Ovary (tissue), 10 donors: ENCODE measurements at places on chromosomes 7 and 10. TPM values are rescaled to one million over a fixed set of nuclear protein-coding genes. Genes with fewer than 3 reads are reported as not detected.

The AKR1C3 gene
- 10.7 TPM for total RNA-seq

The ITGB8 gene
- 34.3 TPM for total RNA-seq

The NEUROG3 gene
- total RNA-seq, result not detected

The GIMAP7 gene
- total RNA-seq, result 2.3 TPM

The GRID2IP gene
- 0.40 TPM for total RNA-seq

The NME8 gene
- total RNA-seq, result not detected

The FGL2 gene
- total RNA-seq, result 11.9 TPM

The OPN4 gene
- total RNA-seq, result not detected

The CRTAC1 gene
- 2.6 TPM for total RNA-seq

The PRSS37 gene
- not detected for total RNA-seq

The TMEM229A gene
- not detected for total RNA-seq

- no peak for DNase-seq
These were observed 219.7 kb upstream of the ZMIZ1 start for GRCh38 chr10:78849115-78849514.

GRCh38 chr10:87921931-87922688, 58.7 kb downstream of the PTEN start:
- no peak for DNase-seq

- no peak for DNase-seq
These were observed 15.4 kb upstream of the MEST start for GRCh38 chr7:130476297-130477150.

DNA sequence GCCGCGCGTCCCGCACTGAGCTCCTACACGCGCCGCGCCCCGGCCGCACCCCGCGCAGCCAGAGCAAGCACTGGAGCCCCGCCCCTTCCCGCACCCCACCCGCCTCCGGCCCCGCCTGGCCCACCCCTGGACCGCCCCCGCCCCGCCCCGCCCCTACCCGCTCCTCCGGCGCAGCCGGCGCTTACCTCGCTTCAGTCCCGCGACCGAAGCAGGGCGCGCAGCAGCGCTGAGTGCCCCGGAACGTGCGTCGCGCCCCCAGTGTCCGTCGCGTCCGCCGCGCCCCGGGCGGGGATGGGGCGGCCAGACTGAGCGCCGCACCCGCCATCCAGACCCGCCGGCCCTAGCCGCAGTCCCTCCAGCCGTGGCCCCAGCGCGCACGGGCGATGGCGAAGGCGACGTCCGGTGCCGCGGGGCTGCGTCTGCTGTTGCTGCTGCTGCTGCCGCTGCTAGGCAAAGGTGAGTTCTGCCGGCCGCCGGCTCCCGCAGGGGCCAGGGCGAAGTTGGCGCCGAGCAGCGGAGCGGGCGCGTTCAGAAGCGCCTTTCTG, at the start of gene RET:
TSS of gene RET (plus strand) at position 194 of the 545 bp plus-strand sequence. CDS start at position 384, 190 bp downstream.
- DNase-seq, result no peak

GRCh38 chr10:12595936-12596576, 246.7 kb downstream of the CAMK1D start:
- DNase-seq, result no peak

- no peak for DNase-seq
These were observed 15.1 kb upstream of the ZNF273 start for GRCh38 chr7:64887756-64888508.

DNA sequence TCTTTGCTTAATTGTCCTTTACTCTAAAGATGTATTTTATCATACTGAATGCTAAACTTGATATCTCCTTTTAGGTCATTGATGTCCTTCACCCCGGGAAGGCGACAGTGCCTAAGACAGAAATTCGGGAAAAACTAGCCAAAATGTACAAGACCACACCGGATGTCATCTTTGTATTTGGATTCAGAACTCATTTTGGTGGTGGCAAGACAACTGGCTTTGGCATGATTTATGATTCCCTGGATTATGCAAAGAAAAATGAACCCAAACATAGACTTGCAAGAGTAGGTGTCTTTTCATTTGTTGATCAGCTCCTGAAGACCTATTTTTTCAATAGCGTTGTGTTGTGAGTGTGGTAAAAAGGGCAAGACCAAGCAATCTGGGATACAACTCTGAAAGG, 1.8 kb downstream of the RPS24 start:
- DNase-seq, result no peak

DNA sequence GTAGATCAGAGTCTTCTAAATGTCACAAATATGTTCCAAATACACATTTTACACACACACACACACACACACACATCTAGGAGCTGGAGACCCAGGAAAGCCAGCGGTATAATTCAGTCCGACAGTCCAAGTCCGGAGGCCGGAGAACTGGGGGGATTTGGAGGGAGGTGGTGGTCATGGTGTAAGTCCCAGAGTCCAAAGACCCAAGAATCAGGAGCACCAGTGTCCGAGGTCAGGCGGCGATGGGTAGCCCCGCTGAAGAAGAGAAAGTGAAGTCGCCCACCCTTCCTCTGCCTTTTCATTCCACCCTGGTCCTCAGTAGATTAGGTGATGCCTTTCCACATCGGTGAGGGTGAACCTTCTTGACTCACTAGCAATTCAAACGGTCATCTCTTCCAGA, 154.8 kb downstream of the CAMK1D start:
- no peak for DNase-seq

GRCh38 chr10:103638948-103639347, 145.4 kb downstream of the NEURL1 start:
- DNase-seq, result no peak

- no peak for DNase-seq
These were observed 133.8 kb upstream of the PRSS1 start for GRCh38 chr7:142615508-142615907.

DNA sequence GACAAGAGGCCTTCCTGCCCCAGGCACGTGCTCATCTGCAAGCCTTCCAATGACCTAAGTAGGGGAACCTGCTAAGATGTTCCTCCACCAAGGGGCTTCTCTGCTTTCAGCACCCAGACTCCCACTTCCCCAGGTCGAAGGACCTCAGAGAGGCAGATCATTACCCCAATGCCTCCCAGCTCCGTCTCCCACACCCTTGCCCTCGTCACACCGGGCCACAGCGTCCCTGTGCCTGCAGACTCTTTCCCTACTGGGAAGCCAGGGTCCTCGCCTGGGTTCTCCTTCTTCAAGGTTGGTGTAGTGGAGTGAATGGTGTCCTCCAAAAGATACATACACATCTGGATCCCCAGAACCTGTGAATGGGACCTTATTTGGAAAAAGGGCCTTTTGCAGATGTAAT, 151.9 kb downstream of the UBE2H start:
- no peak for DNase-seq

- DNase-seq, result no peak
These were observed 312.3 kb upstream of the MKI67 start for GRCh38 chr10:128438417-128439063.

- DNase-seq, result no peak
These were observed 58.4 kb upstream of the ETV1 start for GRCh38 chr7:14047709-14048399.

- DNase-seq, result no peak
These were observed 71.8 kb upstream of the PPIF start for GRCh38 chr10:79275431-79275851.

DNA sequence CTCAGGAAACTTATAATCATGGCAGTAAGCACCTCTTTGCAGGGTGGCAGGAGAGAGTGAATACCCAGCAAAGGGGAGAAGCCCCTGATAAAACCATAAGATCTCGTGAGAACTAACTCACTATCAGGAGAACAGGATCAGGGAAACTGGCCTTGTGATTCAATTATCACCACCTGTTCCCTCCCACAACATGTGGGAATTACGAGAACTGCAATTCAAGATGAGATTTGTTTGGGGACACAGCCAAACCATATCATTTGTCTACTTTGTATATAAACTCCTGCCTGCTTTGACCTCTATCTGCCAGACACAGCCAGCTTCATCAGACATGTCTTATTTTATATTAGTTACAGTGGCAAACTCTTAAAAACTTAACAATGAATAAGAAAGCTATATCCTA, 50.4 kb downstream of the ARMC3 start:
- no peak for DNase-seq

- no peak for DNase-seq
These were observed 9.6 kb upstream of the KCP start for GRCh38 chr7:128919881-128920799.

- DNase-seq, result no peak
These were observed 15.2 kb downstream of the YKT6 start for GRCh38 chr7:44216019-44216418.

- DNase-seq, result no peak
These were observed 49.4 kb downstream of the SPAM1 start for GRCh38 chr7:123974326-123974908.
